Esophagus squamous epithelium (tissue), 5 donors: ENCODE measurements at places on chromosomes 11 and 22.

- DNase-seq: no peak
These were observed 5.5 kb downstream of the FOLR3 start for GRCh38 chr11:72141066-72141465.

GRCh38 chr22:49413551-49413950, 414.1 kb downstream of the BRD1 start:
- DNase-seq: no peak

- DNase-seq: no peak
These were observed 118.5 kb upstream of the ARHGAP20 start for GRCh38 chr11:110830747-110831146.

- DNase-seq: peak; percentile 2
These were observed 450 bp downstream of the ZBTB44 start for GRCh38 chr11:130314184-130314749.

DNA sequence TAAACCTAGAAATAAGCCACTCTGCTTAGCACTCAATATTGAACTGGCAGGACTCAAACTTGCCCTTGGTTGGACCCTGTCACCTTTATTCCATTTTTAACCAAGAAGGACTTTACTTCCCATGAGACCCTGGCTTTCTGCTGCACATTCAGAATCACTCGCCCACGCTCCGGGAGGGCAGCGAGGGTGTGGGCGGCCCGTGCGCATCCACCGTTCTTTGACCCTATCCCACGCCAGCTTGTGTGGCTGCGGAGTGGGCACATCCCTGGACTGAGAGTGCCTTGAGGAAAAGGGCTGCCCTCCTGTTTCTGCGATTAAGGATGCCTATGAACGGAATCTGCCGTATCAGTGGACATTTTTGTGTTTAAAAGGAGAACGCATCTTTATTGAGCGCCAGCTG, 39.6 kb downstream of the TRIM44 start:
- no peak for DNase-seq

- DNase-seq: no peak
These were observed 36.5 kb downstream of the CTSC start for GRCh38 chr11:88300888-88301487.

DNA sequence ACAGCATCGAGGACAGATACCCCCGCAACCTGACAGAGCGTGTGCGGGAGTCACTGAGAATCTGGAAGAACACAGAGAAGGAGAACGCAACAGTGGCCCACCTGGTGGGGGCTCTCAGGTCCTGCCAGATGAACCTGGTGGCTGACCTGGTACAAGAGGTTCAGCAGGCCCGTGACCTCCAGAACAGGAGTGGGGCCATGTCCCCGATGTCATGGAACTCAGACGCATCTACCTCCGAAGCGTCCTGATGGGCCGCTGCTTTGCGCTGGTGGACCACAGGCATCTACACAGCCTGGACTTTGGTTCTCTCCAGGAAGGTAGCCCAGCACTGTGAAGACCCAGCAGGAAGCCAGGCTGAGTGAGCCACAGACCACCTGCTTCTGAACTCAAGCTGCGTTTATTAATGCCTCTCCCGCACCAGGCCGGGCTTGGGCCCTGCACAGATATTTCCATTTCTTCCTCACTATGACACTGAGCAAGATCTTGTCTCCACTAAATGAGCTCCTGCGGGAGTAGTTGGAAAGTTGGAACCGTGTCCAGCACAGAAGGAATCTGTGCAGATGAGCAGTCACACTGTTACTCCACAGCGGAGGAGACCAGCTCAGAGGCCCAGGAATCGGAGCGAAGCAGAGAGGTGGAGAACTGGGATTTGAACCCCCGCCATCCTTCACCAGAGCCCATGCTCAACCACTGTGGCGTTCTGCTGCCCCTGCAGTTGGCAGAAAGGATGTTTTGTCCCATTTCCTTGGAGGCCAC, 3.3 kb downstream of the FADD start:
- no peak for DNase-seq

DNA sequence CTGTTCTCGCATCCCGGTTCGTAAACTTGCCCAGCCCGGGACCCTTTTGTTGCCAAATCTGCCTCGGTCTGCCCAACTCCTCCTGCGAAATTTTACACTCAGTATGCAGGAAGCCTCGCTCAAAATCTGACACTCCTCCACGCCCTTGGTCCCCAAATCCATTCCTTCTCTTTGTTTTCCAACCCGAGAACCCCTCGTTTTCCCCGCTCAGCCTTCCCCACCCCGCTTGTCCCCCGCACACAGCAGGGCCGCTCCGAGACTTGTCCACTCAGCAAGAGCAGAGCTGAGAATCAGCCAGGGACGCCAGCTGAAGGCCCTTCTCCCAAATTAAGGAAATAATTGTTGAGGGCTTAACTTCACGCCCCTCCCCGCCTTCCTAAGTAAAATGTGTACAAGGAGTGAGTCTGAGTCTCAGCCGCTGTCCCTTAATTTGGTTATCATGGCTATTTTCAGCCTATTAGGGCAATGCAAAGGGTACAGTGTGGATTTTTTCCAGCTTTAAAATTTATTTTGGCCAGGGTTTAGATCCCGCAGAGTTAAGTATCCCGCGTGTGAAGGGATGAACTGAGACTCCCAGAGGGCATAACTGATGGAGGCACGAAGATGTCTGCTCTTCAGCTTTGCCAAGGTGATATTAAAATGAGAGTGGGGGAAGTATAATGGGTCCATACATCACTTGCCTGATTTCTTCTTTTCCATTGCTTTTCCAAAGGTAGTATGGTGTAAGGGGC, 581 bp upstream of the FBXO3 start:
- no peak for DNase-seq

DNA sequence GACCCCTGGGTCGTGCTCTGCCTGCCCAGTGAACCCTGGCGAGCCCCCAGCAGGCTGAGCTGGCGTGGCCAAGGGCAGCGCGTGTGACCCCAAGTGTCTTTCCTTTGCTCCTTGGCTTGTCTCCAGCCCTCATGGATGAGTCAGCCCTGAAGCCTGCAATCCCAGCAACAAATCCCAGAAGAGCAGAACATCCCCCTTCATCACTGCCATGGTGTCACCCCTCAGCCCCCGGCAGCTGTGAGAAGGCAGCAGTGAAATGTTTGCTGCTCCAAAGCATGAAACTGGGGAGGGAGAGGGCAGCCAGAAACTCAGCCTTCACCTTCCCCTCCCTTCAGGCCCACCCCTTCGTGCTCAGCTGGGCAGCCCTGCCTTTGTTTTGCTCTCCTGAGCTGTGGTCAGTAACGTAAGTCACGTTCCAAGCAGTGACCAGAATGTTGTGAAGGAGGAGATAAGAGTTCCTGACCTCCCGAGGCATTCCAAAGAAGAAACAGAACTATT, 29.8 kb downstream of the ADAMTS15 start:
- DNase-seq: no peak
